ENCODE measurements at places on chromosomes 12 and 14. TPM values are rescaled to one million over a fixed set of nuclear protein-coding genes. Genes with fewer than 3 reads are reported as not detected.

DNA sequence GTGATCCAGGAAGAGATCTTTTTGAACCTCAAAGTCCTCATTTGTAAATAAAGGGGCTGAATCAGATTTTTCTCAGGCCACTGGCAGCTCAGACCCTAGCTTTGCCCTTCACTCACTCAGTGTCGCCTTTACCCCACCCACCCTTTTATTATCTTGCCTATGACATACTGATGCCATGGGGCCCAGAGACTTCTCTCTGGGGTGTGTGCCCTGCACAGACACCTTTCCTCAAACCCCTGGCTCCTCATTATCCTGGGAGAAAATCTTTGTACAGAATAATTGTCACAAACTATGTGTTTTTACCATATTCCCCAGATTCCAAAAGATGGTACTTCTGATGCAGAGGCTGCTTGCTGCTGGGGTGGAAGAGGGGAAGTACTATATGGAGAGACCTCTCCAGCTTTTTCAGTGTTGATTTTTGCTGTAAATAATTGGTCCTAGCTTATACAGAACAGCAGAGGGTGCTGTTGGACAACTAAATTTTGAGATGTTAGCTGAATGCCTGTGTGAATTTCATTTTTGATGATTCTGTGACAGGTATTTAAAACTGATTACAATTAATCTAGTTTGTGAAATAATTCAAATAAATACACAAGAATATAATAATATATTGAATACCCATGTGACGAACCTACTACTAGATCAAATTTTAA lies 53.9 kb upstream of the DCD start:
- H3K27ac ChIP-seq, result no peak overlapping the region
- H3K4me1 ChIP-seq, result no peaks in the 10 kb centered on the region
- peak; percentile 61 for DNase-seq
- H3K36me3 ChIP-seq, result no peaks in the 10 kb centered on the region
- H3K27me3 ChIP-seq, result no peaks in the 10 kb centered on the region

RHOJ gene
- 36.1 TPM for polyA plus RNA-seq

DNA sequence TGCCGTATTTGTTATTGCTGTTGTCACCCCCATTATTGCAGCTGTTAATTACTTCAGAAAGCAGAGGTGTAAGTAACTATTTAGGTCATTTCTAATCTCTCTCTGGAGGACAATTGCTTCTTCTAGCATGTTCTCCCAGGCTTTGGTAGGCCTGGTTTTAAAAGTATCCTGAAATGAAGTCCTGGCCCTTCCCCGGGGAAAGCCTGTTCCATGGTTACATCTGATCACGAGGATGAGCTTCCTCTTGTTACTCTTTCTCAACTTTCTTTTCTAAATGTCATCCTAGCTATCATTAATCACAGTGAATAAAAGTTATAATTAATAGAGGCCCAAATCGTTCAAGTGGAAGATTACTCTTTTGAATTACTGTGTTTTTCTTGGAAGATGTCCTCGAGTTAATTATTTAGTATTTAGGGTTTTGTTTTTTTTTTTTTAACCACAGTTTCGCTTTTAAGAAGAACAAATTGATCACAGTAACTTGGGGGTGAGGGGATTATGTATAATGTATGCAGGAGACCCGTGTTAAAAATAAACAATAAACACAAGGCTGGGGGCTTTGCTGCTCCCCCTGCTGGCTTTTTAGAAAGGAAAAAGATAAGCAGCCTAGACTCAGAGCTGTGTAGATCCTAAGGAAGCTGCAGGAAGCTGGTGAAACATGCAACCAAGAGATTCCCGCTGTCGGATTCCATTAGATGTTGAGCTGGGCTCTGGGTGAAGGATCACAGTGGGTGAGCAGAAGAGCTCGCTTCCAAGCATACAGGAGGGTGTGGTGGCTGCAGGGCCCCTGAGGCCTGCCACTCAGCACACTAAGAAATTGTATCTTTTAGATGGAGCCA lies 420.1 kb downstream of the FUT8 start:
- H3K27me3 ChIP-seq, result peaks cover 37% of the 10 kb centered on the region
- H3K36me3 ChIP-seq, result no peaks in the 10 kb centered on the region
- H3K27ac ChIP-seq, result no peak overlapping the region
- DNase-seq, result peak; percentile 11
- no peak overlapping the region for H3K4me3 ChIP-seq

GRCh38 chr14:56390859-56391258 lies 188.7 kb upstream of the TMEM260 start:
- no peaks in the 10 kb centered on the region for H3K4me1 ChIP-seq
- DNase-seq, result no peak
- no peak overlapping the region for H3K27ac ChIP-seq

GRCh38 chr12:48996794-48997718 lies 2.1 kb downstream of the DDN start:
- H3K4me3 ChIP-seq, result peak overlapping the region; percentile 18
- peaks cover 87% of the 10 kb centered on the region for H3K27me3 ChIP-seq
- H3K4me1 ChIP-seq, result peaks cover 51% of the 10 kb centered on the region
- peaks cover 14% of the 10 kb centered on the region for H3K36me3 ChIP-seq
- DNase-seq, result peak; percentile 89

CNOT2 gene
- polyA plus RNA-seq, result 84.1 TPM

RIN3 gene
- polyA plus RNA-seq, result 14.9 TPM

- no peaks in the 10 kb centered on the region for H3K4me1 ChIP-seq
- H3K4me3 ChIP-seq, result no peak overlapping the region
- no peak for DNase-seq
- H3K27ac ChIP-seq, result no peak overlapping the region
- no peaks in the 10 kb centered on the region for H3K36me3 ChIP-seq
Observed at GRCh38 chr12:32148372-32148771, 41.7 kb downstream of the BICD1 start.

NTF3 gene
- polyA plus RNA-seq, result 2.7 TPM

DNA sequence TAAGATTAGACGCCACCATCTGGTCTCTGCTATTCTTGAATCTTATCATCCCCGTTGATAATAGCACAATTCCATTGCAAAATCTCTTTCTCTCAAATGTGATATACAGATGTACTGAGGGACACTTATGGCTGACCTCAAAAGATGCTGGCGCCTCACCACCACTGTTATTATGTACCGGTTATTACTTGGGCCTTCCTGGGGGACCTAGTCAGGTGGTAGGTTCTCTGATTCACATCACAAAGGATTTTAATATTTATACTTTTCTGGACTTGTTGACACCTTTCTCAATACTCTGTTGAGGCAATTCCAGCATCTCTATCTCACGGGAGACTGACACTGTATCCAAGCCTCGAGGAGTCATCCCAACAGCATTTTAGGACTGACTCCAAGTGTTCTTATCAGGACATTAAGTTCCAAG lies 21.3 kb upstream of the FAM234B start:
- H3K27ac ChIP-seq, result no peak overlapping the region
- H3K27me3 ChIP-seq, result no peaks in the 10 kb centered on the region
- no peaks in the 10 kb centered on the region for H3K4me1 ChIP-seq
- H3K4me3 ChIP-seq, result no peak overlapping the region

DNA sequence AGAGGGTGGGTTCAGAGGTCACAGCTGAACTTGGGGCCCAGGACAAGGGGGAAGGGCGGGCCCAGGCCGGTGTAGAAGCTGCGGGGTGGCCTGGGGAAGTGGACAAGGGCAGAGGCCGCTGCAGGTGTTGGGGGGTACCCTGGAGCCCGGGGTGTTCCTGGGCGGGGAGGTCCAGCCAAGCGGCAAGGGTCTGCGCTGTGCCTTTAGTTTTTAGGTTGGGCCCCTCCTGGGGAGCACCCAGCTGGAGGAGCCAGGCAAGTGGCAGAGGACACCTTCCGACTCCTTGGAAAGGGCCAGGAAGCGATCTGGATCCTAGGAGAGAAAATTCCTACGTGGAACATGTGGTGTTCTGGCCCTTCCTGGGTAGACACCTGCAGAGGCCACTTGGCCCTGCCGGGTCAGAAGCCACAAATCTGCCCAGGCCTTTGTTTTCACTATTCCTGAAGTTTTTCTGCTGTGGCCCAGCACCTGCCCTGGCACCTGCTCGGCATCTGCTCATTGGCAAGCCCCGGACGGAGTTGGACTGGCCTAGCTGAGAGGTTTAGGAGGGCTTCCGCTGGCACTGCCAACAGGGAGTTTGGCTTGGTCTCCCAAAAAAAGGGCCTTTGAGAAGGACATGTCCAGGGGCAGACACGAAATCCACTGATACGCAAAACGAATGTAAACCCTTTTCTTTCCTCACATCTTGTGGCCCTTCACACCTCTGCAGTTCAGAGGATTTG lies 61.1 kb downstream of the SMUG1 start:
- peak overlapping the region; percentile 82 for H3K4me3 ChIP-seq
- H3K27ac ChIP-seq, result peak overlapping the region; percentile 35
- H3K4me1 ChIP-seq, result peaks cover 19% of the 10 kb centered on the region
- peaks cover 46% of the 10 kb centered on the region for H3K27me3 ChIP-seq
- peaks cover 8% of the 10 kb centered on the region for H3K36me3 ChIP-seq

CLEC1A gene
- polyA plus RNA-seq, result 2.3 TPM

DNA sequence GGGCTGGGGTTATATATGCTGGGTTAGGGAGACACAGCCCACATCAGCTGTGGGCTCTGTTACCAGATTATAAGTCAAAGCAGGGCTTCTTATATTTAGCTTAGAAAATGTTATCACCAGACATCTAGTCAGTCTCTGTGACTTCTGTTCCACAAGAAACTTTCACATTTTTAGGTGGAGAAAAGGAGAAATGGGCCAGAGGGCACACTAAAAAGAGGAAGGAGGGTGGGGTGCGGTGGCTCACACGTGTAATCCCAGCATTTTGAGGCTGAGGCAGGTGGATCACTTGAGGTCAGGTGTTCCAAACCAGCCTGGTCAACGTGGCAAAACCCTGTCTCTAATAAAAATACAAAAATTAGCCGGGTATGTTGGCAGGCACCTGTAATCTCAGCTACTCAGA lies 28.0 kb upstream of the SLC38A1 start:
- no peaks in the 10 kb centered on the region for H3K27me3 ChIP-seq
- no peak overlapping the region for H3K27ac ChIP-seq
- no peak for DNase-seq
- H3K4me3 ChIP-seq, result no peak overlapping the region
- peaks cover 9% of the 10 kb centered on the region for H3K4me1 ChIP-seq

DNA sequence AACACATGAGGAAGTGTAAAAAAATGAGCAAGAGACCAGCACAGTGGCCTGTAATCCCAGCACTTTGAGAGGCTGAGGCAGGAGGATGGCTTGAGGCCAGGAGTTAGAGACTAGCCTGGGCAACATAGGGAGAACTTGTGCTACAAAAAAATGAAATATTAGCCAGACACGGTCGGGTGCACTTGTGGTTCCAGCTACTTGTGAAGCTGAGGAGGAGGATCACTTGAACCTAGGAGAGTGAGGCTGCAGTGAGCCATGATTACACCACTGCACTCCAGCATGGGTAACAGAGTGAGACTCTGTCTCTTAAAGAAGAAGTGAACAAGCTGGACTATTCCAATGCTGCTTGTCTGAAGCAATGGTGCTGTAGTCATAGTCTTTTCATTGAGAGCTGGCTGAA lies 36.3 kb upstream of the MAP3K9 start:
- no peak overlapping the region for H3K27ac ChIP-seq
- H3K27me3 ChIP-seq, result no peaks in the 10 kb centered on the region

- no peak for DNase-seq
- no peaks in the 10 kb centered on the region for H3K27me3 ChIP-seq
- H3K4me1 ChIP-seq, result peaks cover 27% of the 10 kb centered on the region
- no peak overlapping the region for H3K4me3 ChIP-seq
- H3K36me3 ChIP-seq, result peaks cover 2% of the 10 kb centered on the region
Observed at GRCh38 chr14:89258728-89259273, 158.2 kb downstream of the FOXN3 start.

- H3K27ac ChIP-seq, result no peak overlapping the region
- no peaks in the 10 kb centered on the region for H3K27me3 ChIP-seq
- no peak for DNase-seq
Observed at GRCh38 chr12:78406213-78406612, 458.4 kb upstream of the SYT1 start.

DNA sequence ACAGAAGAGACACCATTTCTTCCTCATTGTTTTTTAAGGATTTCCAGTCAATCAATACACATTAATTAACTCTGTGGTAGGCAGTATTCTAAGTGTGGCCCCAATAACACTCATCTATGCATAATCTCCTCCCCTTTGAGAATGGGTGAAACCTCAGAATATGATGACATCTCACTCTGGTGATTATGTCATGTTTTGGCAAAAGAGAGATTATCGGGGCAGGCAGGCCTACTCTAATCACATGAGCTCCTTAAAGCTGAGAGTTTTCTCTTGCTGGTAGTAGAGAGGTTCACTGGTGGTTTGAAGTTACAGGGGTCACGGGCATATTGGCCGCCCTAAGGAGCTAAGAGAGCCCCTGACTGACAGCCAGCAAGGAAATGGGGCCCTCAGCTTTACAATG lies 7.1 kb upstream of the LGMN start:
- H3K27ac ChIP-seq, result no peak overlapping the region
- DNase-seq, result peak; percentile 21
- no peak overlapping the region for H3K4me3 ChIP-seq
- H3K36me3 ChIP-seq, result no peaks in the 10 kb centered on the region
- H3K4me1 ChIP-seq, result peaks cover 4% of the 10 kb centered on the region
- H3K27me3 ChIP-seq, result no peaks in the 10 kb centered on the region

DNA sequence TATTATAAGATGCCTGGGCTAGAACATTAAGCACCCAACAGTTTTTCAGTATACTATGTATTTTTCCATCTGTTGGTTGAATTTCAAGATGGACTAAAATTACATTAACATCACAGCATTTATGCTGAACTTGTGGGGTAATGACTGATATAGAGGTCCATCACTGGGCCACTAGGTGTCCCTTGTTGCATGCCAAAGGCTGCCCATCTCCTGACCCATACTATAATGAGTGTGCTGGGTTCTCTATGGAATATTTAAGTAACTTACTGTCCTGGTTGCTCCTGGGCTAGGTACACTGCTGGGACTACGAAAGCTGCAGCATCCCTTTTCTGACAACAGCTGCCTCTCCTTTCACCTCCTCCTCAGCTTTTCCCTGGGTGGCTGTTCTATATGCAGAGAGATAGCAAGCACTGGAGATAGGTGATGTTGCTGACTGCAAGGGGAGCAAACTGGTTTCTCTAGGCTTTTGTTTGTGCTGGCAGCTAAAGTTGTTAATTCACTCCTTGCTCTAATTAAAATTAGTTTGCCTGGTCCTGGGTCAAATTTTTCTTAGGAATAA lies 138.6 kb upstream of the TRHDE start:
- H3K27ac ChIP-seq, result no peak overlapping the region
- H3K36me3 ChIP-seq, result no peaks in the 10 kb centered on the region
- no peak for DNase-seq
- no peaks in the 10 kb centered on the region for H3K4me1 ChIP-seq

- no peak for DNase-seq
- no peaks in the 10 kb centered on the region for H3K4me1 ChIP-seq
- H3K36me3 ChIP-seq, result peaks cover 6% of the 10 kb centered on the region
- no peak overlapping the region for H3K27ac ChIP-seq
Observed at GRCh38 chr14:54976316-54976715, 50.6 kb downstream of the WDHD1 start.

CGRRF1 gene
- polyA plus RNA-seq, result 17.5 TPM

PLEKHD1 gene
- 1.1 TPM for polyA plus RNA-seq

GUCY2C gene
- polyA plus RNA-seq, result 1.5 TPM

DNA sequence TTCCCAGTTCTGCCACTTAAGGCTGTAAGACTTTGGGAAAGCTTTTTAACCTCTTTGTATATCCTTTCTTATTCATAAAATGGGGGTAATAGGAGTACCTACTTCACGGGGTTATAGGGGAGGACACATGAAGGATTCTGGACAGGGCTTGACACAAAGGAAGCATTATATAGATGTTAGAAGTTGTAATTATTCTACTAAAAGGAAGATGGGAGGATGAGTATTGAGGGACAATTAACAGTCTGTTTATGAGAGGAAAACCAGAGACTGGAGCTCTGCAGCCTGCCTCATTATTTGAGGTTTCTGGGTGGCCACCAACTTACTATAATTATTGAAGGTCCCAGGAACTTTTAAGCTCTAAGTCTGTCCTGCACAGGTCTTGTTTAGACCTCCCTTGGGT lies 34.0 kb downstream of the PELI2 start:
- H3K36me3 ChIP-seq, result no peaks in the 10 kb centered on the region
- DNase-seq, result no peak
- H3K4me3 ChIP-seq, result no peak overlapping the region
